CMK (cell line): ENCODE measurements at places on chromosomes 11 and 22.

DNA sequence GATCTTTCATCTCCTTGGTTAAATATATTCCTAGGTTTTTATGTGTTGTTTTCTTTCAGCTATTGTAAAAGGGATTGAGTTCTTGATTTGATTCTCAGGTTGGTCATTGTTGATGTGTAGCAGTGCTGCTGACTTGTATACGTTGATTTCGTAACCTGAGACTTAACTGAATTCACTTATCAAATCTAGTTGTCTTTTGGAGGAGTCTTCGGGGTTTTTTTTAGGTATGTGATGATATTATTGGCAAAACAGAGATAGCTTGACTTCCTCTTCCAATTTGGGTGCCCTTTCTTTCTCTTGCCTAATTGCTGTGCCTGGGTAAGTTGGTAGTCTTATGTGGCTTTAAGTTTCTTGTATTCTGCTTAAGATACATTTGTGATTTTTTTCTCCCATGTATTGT, 52.8 kb downstream of the CBL start:
- no peak for DNase-seq

GRCh38 chr11:12079726-12080556, 30.4 kb upstream of the MICAL2 start:
- DNase-seq = no peak

GRCh38 chr11:126436209-126436755, 80.8 kb downstream of the ST3GAL4 start:
- no peak for DNase-seq

- no peak for DNase-seq
These were observed 83.9 kb downstream of the UVRAG start for GRCh38 chr11:75898871-75899270.

DNA sequence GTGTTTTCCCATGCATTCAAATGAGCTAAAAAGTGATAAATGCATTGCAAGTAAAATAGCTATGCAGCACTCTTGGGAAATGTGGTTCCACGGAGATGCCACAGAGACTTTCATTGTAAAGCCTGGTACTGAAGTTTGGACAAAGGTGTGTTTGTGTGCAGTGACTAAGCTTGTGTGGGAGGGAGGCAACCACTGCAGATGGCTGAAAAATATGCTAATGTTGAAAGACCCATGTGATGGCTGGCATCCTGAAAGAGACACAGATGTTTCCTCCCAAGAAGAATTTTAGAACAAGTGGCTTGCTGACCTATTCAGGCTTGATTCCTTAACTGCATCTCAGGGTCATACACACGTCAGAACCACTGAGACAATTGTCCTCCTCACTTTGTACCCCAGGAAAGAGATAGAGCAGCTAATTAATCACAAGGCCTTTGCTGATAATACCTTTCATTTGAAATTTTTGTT, 73.8 kb downstream of the FAM76B start:
- no peak for DNase-seq

- no peak for DNase-seq
These were observed 22.8 kb upstream of the TUB start for GRCh38 chr11:8058216-8058615.

DNA sequence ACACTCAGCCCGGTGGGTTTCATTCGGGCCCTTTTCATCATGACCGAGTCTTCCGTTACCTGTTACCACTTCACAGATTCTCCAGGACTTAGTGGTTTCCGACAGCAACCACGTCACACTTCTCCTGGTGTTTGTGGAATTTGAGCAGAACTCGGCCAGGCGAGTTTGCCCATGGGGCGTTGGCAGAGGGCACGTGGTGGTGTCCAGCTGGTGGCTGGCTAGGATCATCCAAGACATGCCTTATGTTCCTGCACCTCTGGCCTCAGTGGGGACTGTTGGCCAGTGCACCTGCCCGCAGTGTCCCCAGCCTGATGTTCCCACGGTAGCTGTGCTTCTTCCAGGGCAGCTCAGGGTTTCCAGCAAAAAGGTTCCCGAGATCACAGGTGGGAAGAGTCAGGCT, 87.3 kb downstream of the ARHGAP8 start:
- DNase-seq = no peak
